ENCODE measurements at places on chromosomes 11 and 22.

DNA sequence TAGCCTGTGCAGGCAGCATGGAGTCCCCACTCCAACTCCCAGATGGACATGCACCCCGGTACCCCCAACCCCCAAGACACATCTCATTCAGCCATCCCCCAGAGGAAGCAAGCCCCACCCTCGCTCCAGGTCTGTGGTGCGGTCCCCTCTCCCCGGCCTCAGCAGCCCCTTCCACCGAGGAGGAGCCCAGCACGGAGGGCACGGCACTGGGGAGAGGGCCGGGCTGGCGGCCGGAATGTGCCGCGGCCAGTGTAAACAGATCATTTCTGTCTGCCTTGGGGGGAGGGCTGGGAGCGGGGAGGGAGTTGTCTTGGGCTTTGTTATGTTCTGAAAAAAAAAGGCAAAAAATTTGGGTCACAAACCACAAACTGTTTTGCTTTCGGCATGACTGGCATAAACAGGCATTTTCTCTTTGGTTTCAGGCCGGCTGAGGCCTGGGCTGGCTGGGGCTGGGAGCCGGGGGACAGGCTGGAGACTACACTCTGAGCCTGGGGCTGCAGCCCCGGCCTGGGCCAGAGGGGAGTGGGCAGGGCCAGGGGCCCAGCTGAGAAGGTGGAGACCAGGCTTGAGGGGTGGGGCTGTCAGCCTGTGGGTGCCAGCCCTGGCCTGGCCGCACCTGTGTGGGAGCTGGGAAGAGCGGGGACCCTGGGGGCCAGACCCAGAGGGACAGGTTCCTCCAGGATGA lies 16.8 kb downstream of the IGF2 start:
- no peak for DNase-seq

DNA sequence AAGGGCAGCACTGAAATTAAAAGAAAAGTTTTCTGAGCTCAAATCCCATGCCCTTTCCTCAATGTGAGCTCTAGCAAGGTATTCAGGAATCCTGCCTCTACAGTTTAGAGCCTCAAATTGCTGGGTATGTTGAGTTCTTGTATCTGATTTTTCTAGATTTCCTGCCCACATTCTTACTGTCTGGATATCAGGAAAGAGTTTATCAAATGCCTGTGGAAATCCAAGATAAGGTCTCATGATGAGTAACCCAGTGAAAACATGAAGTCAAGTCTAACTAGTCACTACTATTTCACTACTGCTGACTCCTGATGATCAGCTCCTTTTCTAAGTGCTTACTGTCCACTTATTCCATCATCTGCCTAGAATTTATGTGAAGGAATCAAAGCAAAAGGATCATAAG lies 29.8 kb downstream of the LIMK2 start:
- DNase-seq = no peak

DNA sequence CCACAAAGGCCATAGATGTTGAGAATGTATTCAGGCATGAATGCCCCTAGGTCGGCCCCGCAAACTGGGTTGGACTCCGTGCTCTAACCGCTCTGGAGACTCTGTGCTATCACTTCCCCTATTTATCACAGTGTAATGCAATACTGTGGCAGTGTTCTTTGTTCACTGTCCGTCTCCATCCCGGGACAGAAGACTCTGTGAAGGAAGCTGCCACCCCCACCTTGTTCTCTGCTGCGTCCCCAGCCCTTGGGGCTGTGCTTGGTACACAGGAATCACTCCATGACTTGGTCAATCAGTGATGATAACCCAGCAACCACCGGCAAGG lies 57.6 kb downstream of the TSPAN18 start:
- no peak for DNase-seq

GRCh38 chr11:19595840-19596751 lies 116.5 kb upstream of the NAV2 start:
- DNase-seq = no peak

- DNase-seq = no peak
Observed at GRCh38 chr11:1823376-1824220, 11.2 kb upstream of the SYT8 start.

GRCh38 chr11:33272338-33273107 lies 15.3 kb downstream of the HIPK3 start:
- no peak for DNase-seq

DNA sequence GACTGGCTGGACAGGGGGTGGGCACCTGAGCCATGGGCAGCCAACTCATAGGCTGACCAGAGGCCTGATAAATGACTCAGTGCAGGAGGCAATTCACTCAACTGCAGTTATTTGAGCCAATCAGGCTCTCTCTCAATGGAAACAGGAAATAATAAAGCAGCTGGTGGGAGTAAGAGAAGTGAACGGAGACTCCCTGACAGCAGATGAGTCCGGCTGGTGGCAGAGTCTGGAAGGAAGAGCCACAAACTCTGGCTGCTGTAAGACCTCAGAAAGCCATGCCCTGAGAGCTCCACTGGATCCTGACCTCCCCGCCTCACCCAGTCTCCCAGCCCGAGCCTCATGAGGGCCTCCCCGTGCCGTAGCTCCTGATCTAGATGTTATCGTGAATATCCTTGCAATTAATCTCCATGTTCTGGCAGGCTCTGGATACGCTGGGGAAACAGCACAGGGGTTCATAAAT lies 69.8 kb downstream of the TRIM29 start:
- no peak for DNase-seq

DNA sequence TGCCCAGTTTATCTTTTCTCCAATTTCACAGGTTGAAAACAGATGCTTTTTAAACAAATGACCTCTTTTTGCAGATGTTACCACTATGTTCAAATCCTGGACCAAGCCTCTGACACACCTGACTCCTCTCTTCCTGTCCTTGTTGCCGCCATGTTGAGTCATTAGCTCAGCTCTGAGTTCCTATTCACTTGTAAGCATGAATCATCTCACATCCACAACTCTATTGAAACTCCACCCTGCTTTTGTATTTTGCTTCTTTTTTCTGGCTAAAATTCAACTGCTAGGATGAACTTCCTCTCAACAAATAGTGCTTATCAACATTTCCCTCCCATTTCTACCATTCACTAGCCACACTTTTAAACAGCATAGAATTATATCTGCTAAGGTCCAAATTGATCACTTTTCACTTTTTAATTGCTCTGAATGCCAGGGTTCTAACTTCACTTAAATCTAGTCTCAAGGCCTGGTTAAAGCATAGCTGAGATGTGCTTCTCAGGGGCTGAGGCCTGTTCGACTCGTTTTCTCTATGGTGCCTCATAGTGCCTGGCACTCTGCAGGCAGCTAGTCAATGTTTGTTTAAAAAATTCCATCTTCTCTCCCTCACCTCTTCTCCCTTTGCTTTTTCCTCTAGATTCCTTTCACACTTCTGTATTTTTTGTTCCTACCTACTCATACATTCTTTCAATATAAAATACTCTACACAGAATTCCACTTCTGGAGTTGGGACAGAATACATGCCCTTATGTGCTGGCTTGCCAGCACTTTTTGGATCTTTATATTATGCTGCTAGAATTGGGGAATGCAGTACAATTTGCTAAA lies 3.9 kb downstream of the JOSD1 start:
- DNase-seq = peak; percentile 37

DNA sequence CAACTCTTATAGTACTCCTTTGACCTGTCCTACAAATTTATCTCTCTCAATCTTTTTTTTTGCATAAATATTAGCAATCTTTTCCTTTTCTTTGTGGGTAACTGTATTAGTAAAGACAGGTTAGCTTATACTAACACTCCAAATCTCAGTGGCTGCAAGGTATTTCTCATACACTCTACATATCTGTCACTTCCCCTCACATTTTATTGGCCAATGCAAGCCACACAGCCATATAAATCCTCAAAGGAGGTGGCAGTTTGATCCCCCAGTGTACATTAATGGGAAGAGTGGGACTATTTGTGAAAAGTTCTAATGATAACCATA lies 42.6 kb upstream of the EED start:
- no peak for DNase-seq

DNA sequence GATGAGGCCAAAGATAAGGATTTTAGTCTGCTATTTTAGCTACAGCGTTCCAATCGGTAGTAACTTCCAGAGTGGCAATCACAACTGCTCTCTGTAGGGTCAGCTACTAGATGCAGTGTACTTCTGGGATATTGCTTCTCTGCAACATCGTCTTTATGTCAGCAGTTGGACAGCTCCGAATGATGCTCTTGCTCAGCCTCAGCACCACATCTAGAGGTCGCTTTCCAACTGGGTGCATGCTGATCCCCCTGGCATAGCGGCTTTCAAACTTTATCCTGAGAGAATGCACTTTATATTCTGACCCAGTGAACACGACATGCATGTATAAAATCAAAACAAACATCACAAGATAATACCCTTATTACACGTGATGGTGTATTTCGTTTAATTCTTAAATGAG lies 219.6 kb downstream of the C11orf87 start:
- no peak for DNase-seq

GRCh38 chr11:75202195-75202594 lies 38.4 kb upstream of the TPBGL start:
- DNase-seq = no peak

DNA sequence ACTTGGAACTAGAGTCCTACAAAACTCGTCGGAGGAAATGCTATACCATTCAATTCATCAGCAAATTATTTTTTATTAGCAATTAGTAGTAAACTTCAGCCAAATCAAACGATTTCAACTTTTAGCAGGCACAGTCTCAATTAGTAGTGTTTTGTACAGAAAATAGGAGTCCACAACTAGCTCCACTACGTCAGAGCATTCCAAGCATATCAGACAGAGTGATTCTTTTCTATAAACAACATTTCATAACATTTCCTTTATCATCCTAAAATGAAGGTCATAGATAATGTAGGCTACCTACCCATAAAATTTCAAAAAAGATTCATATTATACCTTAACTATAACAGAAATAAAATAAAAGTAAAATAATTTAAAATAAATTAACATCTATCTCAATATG lies 169.9 kb downstream of the KIF18A start:
- DNase-seq = no peak

DNA sequence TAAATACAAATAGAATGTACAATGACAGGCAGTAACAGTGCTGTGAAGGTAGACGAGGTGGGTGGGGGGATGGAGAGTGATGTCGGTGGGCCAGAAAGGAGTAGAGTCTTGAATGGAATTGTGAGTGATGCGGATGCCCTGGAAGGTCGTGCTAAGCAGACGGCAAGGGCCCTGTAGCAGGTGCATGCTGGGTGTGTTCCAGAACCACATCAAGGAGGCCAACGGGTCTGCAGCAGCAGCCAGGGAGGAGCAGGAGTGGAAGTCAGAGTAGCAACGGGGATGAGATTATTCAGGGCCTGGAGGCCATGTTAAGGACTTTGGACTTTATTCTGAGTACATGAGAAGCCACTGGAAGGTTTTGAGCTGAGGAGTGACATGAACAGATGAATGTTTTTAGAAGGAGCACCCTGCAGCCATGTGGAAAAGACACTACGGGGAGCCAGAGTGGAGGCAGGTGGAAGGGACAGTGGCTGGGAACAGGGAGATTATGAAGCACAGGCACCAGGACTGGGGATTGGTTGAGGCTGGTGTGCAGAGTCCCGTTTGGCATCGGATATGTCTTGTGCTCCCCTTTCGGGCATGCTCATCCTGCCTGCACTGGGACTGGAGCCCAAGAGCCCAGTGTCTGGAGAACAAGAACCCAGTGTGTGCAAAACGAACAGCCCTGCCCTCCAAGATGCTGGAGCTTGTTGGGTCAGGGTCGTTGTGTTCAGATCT lies 74.1 kb downstream of the COMMD9 start:
- DNase-seq = no peak

DNA sequence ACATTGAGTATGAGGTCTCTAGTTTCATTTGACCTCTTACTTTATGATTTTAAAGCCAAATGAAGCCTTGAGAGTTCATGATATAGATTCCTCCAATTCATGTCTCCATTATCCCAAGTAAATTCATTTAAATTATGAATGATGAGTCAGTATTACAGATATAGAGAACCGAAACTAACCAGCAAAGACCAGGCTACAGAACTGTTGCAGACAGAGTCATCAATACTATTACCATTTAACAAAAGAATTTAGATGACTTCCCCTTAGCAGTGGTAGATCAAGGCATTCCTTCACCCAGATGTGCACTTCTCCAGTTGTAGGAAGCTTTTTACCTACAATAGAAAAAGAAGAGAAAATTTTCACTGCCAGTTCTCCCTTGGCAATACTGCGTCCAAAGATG lies 11.8 kb upstream of the CCDC89 start:
- no peak for DNase-seq

- DNase-seq = no peak
Observed at GRCh38 chr11:110507328-110507727, 77.6 kb downstream of the FDX1 start.

- no peak for DNase-seq
Observed at GRCh38 chr11:41403458-41403857, 56.0 kb downstream of the LRRC4C start.

Measured in activated naive CD4-positive, alpha-beta T cell treated with Interleukin-2 at 50 U/mL for 16 hours (primary cell).